ENCODE measurements at places on chromosomes 5 and 9.
A peak's percentile ranks its signal among the peaks of the same experiment; 100 is the strongest.

DNA sequence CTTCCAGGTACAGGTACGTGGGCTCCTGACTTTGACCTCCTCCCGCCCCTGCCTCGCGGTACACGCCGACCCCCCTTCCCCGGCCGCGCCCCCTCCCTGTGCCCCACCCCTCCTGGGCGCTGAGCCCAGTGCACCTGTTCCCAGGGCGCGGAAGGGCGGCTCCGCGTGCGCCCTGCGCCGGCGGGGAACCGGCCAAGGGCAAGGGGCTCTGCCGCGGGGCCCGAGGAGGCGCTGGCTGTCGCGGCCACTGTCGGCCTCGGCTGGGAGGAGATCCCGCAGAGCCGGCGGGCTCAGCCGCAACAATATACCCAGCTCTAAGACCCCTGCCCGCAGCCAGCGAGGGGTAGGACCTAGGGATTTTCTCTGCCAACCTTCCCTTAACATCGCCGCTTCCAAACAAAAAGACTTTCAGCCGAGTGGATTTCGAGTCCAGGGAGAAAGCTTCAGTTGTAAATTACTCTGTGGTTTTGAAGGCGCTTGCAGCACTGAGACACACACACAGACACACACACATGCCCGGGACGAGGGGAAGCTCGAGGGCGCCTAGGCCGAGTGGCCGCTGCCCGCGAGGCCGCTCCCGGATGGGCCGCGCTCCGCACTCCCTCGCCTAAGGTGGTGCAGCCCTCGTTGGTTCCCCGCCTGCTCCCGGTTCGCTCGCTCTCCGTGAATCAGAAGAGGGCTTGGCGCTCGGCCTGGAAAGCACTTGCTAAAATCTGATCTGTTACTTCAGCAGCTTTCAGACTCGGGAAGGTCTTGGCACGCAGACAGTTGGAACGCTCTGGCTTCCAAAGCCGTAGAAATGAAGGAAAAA lies 1.2 kb downstream of the FGF18 start:
- DNase-seq, result no peak

DNA sequence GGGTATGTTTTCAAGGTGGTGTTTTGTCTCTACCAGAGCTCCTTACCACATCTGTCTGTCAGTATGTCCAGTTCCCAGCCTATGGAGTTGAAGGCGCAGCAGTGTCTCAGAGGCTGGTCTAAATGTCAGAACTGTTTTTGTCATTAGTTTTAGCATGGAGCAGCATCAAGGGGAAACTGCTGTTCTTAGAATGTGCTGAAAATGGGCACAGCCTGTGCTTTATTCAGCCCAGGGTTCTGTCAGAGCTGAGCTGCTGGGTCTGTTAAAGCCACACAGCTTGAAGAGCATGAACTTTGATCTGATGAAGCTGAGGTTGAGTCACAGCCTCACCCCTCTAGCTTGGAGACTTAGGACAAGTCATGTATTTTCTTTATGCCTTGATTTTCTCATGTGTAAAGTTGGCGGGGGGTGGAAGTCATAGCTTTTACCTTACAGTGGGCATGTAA lies 71.9 kb downstream of the RALGPS1 start:
- no peak for DNase-seq

DNA sequence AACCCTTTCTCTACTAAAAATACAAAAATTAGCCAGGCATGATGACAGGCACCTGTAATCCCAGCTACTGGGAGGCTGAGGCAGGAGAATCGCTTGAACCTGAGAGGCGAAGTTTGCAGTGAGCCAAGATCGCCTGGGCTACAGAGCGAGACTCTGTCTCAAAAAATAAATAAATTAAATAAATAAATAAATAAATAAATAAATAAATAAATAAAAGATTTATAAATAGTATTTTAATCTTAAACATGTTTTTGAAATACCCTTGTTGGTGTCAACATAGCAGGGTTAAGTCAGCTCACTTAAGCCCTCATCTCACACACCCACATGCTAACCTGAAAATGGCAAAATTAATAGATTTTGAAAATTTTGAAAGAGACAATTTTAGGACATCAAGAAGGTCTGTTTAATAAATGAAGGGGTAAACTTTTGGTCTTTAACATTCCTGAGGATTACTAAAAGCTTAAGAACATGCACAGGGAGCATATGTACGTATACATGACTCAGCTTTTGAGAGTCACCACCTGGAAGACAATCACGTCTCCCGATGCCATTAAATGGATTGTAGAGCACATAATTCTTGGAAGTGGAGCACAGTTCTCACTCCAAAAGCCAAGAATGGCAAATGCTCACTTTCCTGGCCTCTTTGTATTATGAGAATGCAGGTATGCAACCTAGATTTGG lies 202.5 kb downstream of the GDNF start:
- no peak for DNase-seq

- no peak for DNase-seq
Observed at GRCh38 chr5:51384281-51384840, 1.1 kb downstream of the ISL1 start.

DNA sequence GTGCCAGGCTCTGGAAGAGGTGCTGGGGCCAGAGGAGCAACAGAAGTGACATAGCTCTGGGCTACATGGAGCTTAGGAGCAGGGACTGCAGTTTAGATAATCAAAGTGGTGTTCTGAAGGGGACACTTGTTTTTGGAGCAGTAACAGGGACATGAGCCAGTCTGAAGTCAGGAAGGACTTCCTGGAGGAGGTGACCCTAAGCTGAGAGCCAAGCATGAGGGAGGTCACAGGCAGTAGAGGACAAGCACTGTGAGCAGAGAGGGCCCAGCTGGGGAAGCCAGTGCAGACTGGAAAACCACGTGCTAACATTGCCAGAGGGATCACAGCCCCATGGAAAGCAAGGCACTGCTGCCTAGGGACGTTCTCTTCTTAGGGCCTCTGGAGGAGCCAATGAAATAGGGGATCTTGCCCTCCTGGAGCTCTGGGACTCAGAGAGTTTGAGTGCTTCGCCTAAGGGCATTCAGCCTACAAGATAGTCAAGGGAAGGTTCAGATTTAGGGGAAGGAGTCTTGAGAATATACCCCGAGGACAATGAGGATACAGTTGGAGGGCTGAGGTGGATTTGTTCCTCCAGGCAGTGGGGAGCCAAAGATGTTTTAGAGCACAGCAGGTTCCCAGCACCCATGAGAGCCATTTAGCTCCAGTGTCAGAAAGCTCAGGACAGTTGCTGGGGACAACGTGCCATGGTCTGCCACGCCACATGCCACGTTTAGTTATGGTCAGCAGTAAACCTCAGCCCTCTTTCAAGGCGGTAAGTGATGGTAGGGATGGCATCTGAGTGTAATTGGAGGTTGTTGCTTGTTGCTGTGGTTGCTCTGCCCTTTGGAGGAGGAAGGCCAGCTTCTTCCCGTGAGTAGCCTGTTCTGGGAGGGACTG lies 40.5 kb upstream of the SH3PXD2B start:
- DNase-seq, result peak; percentile 33

- DNase-seq, result peak; percentile 10
Observed at GRCh38 chr5:58498340-58498942, 7.2 kb downstream of the GAPT start.

- no peak for DNase-seq
Observed at GRCh38 chr5:6471252-6471651, 22.6 kb downstream of the UBE2QL1 start.

- DNase-seq, result no peak
Observed at GRCh38 chr5:24681106-24681505, 36.3 kb upstream of the CDH10 start.

DNA sequence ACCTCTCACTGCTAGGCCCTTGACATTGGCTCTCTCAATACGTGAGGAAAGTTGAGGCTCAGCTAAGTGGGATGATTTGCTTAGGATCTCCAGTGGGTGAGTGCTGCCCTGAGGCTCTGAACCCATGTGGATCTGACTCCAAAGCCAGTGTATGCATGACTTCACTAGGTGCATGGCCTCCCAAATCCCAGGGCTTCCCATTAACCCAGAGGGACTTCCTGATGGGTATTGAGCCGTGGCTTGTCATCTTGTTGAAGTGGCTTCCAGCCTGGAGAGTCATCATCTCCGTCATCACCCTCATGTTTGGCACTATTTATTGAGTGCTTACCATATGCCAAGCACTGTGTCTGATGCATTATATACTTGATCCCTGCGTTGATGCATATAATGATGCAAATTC lies 37.3 kb upstream of the TEX48 start:
- no peak for DNase-seq

DNA sequence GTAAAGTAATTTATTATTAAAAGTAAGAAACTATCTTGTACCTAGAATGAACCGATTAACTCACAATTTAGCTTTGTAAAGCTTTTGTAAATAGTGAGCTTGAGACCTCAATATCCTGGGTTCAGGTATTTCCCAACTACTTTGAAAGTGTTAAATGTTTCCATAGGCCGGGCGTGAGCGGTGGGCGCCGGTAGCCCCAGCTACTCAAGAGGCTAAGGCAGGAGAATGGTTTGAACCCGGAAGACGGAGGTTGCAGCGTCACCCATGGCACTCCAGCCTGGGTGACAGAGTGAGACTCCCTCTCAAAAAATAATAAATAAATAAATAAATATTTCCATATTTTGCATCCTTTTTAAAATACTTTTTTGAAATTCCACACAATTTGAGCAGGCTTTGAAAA lies 1.5 kb upstream of the ANKH start:
- DNase-seq, result no peak

- DNase-seq, result no peak
Observed at GRCh38 chr5:74460694-74461093, 179.8 kb downstream of the ENC1 start.

DNA sequence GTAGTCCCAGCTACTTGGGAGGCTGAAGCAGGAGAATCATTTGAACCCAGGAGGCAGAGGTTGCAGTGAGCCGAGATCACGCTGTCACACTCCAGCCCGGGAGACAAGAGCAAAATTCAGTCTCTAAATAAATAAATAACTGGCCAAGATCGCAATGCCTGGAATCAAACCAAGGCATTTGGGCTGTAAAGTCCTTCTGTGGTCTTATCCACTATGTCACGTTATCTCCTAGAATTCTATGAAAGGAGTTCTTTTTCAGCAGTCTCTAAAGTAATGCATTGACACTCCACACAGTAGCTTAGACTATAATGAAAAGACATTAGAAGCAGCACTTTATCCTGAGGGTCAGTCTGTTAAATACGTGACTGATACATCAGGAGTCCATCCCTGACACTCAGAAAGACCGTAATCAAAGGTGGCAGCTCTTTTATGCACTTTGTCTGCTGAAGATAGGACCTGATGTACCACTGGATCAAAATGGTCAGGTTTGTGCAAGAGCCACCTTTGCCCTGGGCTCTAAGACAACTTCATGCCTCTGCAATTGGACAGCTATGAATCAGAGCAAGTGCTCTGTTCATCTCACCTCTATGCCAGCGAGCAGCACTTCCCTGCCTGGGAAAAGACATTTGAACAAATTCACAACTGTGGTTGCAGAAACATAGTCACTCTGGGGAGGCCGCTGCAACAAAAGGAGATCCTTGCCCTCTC lies 31.7 kb upstream of the GNA14 start:
- peak; percentile 26 for DNase-seq

DNA sequence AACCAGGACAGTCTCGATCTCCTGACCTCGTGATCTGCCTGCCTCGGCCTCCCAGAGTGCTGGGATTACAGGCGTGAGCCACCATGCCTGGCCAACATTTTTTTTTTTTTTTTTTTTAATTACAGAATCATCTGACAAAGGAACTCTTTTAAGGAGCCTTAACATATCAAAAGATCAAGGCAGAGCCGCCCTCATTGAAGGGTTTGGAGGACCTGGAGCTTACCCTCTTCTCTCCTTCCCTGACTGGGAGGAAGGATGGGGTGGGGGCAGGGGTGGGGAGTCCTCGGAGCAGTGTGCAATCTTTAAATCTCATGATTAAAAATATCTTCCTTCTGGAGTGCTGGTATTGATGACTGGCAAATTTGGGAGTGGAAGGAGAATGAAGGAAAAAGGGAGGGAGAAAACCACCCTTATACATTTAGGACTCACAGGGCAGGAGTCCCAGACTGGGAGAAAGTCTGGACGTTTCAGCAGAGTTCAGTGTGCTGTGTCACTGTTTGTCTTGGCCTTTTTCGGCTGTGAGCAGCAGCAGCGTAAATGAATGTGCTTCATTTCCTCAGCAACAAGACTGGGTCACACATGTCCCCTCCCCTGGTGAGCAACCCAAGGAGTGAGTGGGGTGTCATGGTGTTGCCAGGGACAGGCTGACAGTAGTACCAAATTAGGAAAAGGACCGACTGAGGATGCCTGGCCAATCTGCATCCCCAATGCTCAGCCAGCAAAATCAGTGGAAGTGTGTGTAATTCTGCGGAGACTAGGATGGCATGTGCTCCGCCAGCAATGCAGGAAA lies 115.3 kb upstream of the BNC2 start:
- no peak for DNase-seq

GRCh38 chr5:16554110-16554509 lies 62.7 kb downstream of the RETREG1 start:
- no peak for DNase-seq

GRCh38 chr5:73390972-73391371 lies 57.6 kb downstream of the FOXD1 start:
- DNase-seq, result no peak

Data from H1 (cell line).